ENCODE measurements at places on chromosomes 3 and 15.

GRCh38 chr15:78210349-78210717 is 24.0 kb downstream of the ACSBG1 start:
- DNase-seq, result no peak

DNA sequence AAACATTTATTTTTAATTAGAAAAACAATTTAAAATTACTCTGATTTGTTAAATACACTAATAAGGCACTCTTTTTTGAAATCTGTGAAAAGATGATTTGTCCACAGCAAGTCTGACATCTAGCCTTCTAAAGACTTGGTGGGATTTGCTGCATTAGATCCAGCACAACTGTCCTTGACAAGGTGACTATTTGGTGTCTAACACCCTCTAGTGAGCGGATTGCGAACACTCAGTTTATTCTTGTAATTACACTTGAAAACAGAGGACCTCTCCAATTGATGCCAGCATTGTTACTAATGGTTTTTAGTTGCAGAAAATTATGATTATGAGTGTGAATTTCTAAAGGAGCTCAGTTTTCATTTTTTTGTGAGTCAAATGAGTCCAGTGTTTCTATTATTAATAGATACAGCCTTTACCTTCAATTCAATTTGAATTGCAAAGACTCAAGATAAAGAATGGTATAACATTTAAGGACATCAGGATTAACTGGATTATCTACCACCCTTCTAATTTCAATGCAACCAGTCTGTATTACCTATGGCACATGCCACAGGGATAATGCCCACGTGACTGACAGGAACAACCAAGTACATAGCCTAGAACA is 29.7 kb upstream of the STRIT1 start:
- DNase-seq, result no peak

DNA sequence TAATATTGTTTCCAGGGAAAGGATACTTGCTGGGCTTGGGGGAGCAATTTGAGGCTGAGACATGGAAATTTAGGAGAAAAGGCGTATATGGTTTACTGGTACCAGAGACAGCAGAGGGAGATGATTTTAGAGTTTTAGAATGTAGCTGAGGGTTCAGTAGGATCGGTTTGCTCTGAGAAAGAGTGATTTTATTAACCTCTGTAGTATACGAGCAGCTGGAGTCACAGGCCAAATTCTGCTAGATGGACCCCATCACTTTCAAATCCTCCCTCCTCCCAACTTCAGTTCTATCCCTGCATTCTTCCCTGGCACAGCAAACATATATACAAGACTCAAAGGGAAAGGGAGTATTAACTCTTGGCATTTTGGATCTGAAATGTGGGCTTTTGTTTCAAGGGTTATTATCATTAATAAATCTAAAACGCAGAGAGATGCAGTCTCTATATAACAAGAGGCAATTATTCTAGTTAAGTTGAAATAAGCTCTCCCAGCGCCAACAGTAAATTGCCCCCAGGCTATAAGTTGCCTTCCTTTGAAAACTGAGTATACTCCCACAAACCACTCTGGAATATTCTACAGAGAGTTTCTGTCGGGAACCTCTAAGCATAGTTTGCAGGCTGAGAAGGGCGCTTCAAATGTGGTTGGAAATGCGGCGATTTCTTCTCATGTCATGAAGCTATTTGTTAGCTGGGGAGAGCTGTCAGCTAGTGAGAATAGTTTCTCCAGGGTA is 5.4 kb downstream of the CRABP1 start:
- DNase-seq, result no peak

GRCh38 chr3:149547413-149547812 is 72.9 kb downstream of the TM4SF4 start:
- no peak for DNase-seq

GRCh38 chr3:37862219-37862902 is 681 bp downstream of the CTDSPL start:
- DNase-seq, result no peak

DNA sequence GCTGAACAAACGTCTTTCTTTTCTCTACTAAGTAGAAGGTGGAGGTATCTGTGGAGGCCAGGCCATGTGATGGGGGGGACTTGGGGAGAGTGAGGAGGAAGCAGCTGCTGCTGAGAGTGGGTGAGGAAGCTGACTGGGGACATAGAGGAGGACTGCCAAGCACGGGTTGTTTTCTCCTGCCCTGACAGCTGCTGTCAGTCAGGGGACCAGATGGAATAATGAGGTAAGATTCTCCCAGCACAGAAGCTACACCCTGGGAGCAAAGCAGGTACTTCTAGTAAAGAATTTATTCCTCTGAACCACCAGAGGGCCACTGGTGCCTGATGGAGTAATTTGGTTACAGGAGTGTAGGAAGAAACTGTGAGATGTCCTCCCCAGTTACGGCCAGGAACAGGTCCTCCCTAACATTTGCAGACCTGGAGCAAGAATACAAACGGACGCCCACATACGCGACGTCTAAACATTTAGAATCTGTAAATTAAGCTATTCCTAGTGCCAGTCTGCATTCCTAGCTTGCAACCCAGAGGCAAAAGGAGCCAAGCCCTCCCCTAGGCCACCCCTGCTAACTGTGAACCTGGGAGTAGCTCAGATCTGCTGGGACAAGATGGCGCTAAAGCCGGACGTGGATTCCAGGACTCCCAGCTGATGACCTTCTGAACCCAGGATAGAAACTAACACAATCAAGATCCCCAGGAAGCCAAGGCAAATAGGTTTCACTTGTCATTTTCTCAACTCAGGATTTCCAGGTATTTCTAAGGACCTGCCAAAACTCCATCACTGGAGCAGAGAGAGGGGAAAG is 14.8 kb downstream of the CRYGS start:
- DNase-seq, result no peak

DNA sequence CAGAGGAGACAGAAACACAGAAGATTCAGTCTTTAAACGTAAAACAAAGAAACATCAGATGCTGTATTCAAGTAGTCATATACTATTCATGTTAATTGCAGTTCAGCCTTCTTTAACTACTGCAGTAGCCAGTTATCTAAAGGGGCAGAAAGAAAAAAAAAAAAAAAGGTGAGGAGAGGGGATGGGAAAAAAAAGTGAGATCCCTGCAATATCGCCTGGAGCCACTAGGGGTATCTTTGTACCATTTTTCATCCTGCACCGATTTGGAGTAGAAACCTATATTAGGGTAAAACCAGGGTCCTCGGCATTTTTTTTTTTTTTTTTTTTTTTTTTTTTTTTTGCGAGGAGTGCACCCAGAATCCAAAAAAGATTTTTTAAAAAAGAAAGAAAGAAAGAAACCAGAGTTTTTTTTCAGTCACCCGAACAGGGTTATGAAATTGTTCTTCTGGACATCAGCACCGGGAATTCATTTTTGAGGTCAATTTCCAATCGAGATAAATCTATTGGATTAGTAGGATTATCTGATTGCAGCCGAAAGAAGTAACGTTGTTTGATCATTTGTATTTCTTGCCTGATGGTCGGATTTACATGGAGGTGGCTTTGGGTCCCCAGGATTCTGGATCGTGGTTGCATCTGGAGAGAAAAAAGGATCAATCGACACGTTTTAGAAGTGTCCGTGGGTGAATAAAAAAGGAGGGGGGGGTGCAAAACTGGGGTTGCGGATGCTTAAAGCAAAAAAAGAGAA is 186.7 kb downstream of the NLGN1 start:
- DNase-seq, result no peak

Measured in CD4-positive, alpha-beta T cell treated with Interleukin-15 for 4 hours (primary cell).